ENCODE measurements at places on chromosomes 13 and 19. TPM values are rescaled to one million over a fixed set of nuclear protein-coding genes. Genes with fewer than 3 reads are reported as not detected.

GRCh38 chr13:101308247-101309013 is 107.9 kb downstream of the NALCN start:
- DNase-seq, result no peak

DNA sequence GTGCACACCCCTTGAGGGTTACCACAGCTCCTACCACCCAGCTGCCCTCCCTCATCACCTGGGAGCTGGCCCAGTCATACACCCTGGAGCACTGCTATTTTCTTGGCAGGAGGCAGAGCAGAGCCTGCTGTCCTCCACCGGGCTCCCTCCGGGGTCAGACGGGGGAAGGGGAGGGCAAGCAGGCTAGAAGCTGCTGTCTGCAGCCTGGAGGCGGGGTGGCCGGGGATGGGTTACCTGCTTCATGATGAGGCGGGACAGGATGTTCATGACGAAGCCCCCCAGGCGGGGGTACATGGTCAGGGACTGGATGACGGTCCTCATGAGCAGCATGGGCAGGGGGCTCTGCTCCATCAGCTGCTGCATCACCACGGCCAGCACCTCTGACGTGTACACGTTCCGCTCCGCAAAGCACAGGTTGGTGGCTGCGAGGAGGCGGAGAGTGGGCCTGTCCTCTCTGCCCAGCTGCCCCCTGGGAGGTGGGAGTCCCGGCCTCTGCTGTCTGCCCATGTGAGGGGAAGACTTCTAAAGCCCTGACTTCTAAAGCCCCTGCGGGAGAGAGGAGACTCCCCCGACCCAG is 2.7 kb upstream of the RSPH6A start:
- no peak for DNase-seq

GRCh38 chr19:16042533-16043085 is 33.7 kb upstream of the TPM4 start:
- DNase-seq, result no peak

- no peak for DNase-seq
Measured at GRCh38 chr19:20612711-20613316, 47.2 kb upstream of the ZNF737 start.

DNA sequence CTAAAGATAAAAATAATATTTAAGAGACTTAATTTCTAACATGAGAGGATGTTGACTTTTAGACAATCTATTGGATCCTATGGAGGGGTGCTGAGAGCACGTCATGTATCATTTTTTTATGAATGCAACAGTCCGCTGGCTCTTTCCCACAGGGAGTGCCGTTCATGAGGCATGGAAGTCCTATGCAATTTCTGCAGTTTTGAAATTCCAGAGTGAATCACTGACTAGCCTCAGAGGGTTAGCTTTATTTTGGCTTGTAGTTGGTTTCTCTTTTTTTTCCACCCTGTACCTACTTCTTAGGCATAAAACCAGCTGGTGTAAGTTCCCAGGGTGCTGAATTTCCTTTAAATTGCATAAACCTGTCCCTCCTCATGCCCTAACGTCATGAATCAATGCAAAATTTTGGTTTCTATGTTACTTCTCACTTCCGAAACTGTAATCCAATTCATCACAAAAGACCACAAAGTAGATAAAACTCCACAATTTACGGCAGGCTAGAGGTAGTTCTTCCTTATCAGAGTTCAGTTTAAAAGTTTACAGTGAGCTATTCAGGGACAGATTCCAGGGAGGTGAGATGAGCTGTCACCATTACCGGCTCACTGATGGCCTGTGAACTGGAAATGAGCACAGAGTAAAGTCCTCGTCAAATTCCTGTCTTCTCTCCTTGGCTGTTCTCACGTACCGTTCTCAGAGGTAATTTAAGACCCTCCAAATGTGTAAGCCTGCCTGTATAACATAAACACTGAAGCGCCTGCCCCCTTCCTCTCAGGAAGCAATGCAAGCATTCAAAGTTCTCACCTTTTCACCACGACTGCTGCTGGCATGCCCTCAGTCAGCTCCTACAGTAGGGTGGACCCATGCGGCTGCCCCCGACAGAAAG is 216.6 kb upstream of the SLC10A2 start:
- DNase-seq, result no peak

ARHGAP35 gene
- total RNA-seq, result 53.3 TPM

CYP2S1 gene
- total RNA-seq, result 2.2 TPM

NLRP9 gene
- total RNA-seq, result not detected
